ENCODE measurements at places on chromosomes 12 and 14. TPM values are rescaled to one million over a fixed set of nuclear protein-coding genes. Genes with fewer than 3 reads are reported as not detected.

Gene CLEC2A
- not detected for total RNA-seq

DNA sequence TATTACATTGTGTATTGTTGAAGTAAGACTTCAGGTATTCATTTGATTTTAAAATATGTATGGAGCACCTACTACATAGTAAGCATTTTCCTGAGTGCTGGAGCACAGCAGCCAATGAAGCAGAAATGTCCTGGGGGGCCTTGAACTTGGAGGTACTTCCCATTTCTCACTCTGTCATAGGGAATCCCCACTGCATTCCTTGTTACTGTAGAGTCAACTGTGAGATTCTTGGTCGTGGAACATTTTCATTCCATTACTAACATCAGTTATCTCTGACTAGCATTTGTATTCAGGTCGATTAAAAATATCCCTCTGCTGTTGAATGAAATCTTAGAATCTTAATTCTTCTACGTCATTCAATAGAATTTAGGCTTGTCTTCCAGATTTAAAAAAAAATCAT lies 66.7 kb downstream of the PDE3A start:
- no peak for DNase-seq

GRCh38 chr14:64117671-64118402 lies 176.3 kb downstream of the ESR2 start:
- peak; percentile 78 for DNase-seq

DNA sequence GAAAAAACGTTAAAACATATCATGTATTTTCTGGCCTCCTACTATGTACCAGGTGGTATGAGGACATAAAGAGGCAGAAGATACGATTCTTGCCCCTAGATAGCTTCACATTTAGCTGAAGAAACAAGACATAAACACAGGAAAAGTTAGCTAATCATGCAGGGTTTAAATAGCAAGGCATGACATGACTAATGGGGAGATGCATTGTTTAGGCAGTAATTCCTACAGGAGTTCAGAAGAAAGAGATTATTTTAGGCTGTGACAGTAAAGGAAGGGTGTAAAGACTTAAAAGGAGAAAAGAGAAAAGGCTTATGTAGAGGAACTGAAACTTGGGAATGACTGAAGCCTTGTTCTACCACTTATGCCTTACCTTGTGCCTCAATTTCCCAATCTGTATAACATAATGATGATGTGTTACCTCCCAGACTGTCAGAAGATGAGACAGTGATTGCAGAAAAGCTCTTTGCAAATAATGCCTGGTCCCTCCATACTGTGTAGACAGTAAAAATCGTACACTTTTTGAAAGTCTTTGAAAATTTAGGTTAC lies 44.4 kb downstream of the PRKCH start:
- DNase-seq: no peak

DNA sequence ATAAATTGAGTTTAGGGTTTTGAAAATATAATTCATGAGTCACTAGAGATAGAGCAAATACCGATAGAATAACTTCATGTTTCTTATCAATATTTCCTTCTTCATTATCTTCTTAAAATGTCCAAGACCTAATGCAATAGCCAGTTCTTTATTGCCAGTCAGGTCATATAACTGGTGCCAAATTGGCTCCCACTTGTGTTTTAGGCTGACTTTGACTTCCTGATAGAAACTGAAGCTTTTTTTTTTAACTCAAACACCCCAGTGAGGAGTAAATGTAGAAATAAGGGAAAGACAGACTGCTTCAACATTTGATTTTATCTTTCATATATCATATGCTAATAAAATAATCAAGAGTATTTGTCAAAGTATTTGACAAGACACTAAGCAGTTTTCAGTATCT lies 80.7 kb downstream of the ARMH4 start:
- no peak for DNase-seq

DNA sequence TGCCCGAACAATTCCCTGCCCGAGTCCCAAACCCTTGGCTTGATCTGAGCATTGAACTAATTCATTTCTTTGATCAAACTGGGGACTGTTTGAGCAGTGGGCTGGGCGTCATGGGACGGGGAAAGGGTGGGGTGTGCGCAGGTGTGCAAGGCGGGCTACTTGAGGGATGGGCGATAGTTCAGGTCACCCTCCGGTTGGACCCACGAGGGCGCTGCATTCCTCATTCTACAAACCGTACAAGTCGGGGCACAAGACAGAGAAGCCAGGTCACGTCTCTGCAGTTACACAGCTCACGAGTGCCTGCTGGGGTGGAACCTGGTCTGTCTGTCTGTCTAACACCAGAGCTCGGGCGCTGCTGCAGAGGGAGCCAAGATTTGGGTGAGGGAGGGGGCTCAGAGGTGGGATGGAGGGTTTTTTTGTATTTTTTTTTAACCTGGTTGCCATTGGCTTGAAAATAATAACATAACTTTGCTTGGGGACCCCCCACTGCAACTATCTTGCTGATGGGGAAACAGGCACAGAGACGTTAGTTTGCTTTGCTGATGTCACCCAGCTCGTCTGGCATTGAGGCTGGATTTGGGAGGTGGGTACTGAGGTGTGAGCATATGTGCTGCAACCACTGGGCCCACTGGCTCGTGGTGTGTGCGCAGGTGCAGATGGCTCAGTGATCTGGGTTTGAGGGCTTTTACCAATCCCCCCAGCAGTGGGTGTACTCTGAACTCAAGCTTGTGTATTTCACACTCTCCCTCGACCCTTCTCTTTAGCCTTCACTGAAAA lies 7.6 kb upstream of the RTL1 start:
- DNase-seq: no peak

DNA sequence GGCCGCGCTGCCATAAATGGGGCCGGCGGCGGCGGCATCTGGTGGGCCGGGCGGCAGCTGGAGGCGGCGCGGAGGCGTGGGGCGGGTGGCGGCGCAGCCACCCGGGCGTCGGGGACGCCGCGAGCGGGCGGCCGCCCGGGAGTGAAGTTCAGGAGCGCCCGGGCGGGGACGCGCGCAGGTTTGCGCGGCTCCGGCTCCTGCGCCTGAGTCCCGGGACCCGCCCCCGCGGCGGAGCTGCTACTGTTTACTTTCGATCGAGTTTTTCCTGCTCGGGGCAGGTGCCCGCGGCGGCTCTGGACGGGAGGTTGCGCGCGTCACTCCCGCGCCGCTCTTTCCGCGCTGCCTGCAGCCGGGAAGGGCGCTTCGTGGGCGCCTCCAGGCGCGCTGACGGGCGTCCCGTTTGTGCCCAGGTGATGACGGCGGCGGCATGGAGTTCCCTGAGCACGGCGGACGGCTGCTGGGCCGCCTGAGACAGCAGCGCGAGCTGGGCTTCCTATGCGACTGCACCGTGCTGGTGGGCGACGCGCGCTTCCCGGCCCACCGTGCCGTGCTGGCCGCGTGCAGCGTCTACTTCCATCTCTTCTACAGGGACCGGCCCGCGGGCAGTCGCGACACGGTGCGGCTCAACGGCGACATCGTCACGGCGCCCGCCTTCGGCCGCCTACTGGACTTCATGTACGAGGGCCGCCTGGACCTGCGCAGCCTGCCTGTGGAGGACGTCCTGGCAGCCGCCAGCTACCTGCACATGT lies at the start of gene ZBTB42:
TSS of gene ZBTB42 (plus strand) at position 331 of the 749 bp plus-strand sequence. CDS start at position 428, 97 bp downstream.
- no peak for DNase-seq
